ENCODE measurements at places on chromosomes 3 and 15.

GRCh38 chr3:38724392-38724736 lies 74.9 kb upstream of the SCN5A start:
- no peak for DNase-seq

- no peak for DNase-seq
Observed at GRCh38 chr15:81299630-81300273, 24.2 kb downstream of the STARD5 start.

- DNase-seq, result no peak
Observed at GRCh38 chr15:98083203-98083910, 122.9 kb downstream of the ARRDC4 start.

DNA sequence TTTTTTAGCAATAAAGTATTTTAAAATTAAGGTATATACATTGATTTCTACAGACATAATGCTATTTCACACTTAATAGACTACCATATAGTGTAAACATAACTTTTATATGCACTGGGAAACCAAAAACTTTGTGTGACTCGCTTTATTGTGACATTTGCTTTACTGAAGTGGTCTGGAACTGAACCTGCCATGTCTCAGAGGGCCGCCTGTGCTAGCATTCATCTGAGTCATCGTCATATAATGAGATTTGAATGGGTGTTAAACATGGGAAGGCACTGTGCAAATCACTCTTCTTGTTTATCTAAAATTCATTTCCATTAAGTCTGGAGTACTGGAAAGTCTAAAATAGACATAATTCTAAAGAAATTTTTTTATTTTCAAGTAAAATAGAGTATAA lies 12.9 kb downstream of the EIF2AK4 start:
- peak; percentile 32 for DNase-seq

DNA sequence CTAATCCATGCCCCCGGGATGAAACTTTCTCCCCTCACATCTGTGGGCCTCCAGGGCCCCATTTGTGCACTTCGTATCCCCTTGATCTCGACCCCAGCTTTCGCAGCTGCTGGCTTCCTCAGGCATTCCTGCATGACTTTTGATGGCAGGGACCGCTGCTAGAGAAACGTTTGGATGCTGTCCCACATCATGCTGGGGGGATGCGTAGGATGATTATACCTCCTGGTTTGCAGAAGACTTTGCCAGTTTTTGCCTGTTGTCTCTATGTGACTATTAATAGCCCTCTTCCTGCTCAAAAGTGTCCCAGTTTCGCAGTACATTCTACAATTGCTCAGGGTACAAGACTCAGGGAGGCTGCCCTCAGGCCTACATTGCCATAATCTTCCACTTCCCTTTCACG lies 10.4 kb upstream of the KCNAB1 start:
- no peak for DNase-seq

DNA sequence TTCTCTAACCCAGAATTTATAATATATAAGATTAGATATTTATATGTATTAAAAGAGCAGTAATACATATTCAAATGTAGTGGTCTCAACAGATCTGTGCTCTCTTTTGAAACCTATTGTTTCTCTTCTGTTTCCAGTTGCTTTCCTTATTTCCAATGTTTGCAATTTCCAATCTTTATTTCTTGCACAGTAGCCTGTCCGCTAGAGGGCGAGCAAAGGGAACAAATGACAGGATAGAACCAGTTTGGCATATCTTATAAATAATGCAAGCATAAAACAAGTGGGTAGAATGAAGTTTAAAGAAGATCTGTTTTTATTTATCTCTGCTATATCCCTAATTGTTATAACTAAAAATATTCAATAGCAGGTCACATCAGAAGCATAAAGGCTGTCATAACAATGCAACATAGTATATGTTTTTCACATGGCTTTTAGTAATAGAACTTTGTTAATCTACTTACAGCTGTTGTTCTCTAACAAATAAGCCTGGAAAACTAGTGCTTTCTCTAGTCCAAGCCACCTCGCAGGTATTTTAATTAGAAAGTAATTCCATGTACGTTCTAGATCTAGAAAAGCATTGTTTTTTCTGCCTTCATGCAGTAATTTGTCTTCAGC lies 15.1 kb upstream of the TCAIM start:
- DNase-seq, result peak; percentile 63

- DNase-seq, result peak; percentile 90
Observed at GRCh38 chr3:135929670-135930069, 35.9 kb upstream of the PPP2R3A start.

GRCh38 chr3:32498252-32498651 lies 4.4 kb downstream of the CMTM6 start:
- no peak for DNase-seq

DNA sequence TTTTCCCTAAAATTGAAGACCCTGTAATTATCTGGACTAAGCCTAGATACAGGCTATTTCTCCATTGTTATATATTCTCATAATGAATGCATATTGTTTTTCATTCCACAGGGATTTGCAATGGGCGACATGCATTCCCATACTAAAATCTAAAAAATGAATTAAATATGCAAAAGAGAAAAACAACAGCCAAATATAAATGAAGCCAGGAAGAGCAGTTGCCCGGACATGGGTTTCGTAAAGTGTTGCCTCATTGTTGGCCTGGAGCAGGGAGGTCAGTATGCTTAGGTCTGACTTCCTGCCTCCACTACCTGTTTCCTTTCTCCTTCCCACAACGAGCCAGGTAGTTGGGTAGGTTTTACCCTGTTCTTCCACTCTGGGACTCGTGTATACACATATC lies 27.1 kb upstream of the SLCO3A1 start:
- DNase-seq, result no peak

- no peak for DNase-seq
Observed at GRCh38 chr3:122520861-122521260, 6.1 kb upstream of the KPNA1 start.

- no peak for DNase-seq
Observed at GRCh38 chr3:4038351-4038750, 239.1 kb downstream of the LRRN1 start.

GRCh38 chr15:64017591-64018163 lies 28.6 kb downstream of the DAPK2 start:
- no peak for DNase-seq

- DNase-seq, result no peak
Observed at GRCh38 chr3:7820969-7821368, 680.7 kb upstream of the LMCD1 start.

- DNase-seq, result no peak
Observed at GRCh38 chr3:68088216-68088615, 433.8 kb upstream of the SUCLG2 start.

GRCh38 chr3:39147711-39148434 lies 5.5 kb downstream of the CSRNP1 start:
- DNase-seq, result peak; percentile 71

DNA sequence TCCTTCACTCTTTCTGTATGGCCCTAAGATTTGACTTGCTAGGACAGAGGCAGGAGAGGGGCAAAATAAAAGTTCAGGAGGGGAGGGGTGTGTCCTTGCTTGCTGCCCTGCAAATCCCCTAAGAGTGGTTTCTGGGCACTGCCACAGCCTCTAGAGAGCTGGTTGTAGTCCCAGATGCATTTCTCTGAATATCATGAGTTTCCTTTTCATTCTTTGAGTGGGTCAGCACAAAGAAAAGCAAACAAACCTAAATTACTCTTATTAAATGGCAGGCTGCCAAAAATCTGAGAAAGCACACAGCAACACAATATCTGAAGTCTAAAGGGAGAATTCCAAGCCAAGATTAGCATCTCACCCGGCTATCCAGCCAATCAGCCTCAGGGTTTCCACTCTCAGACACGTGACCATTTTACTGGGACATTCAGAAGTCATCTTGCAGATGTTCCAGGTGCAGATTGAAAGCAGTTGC lies 919.3 kb downstream of the TUSC7 start:
- no peak for DNase-seq

DNA sequence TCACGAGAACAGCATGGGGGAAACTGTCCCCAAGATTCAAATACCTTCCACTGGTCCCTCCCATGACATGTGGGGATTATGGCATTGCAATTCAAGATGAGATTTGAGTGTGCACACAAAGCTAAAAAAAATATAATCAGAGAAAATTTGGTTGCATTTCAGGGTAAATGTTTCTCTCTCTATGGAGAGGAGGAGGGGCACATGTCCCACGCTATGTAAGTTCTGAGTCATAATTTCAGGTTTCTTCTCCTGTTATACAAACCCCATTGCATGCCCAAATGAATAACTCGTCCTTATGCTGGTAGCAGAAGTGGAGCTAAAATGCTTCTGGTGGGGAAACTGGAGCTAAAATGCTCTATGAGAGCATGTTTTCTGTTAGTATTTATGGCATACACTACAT lies 209.7 kb upstream of the DCBLD2 start:
- DNase-seq, result peak; percentile 32

GRCh38 chr15:69947394-69947793 lies 150.3 kb downstream of the TLE3 start:
- peak; percentile 73 for DNase-seq

GRCh38 chr3:100927775-100928174 lies 65.4 kb downstream of the ABI3BP start:
- DNase-seq, result no peak

GRCh38 chr3:179402963-179403362 lies 48.3 kb downstream of the GNB4 start:
- no peak for DNase-seq

DNA sequence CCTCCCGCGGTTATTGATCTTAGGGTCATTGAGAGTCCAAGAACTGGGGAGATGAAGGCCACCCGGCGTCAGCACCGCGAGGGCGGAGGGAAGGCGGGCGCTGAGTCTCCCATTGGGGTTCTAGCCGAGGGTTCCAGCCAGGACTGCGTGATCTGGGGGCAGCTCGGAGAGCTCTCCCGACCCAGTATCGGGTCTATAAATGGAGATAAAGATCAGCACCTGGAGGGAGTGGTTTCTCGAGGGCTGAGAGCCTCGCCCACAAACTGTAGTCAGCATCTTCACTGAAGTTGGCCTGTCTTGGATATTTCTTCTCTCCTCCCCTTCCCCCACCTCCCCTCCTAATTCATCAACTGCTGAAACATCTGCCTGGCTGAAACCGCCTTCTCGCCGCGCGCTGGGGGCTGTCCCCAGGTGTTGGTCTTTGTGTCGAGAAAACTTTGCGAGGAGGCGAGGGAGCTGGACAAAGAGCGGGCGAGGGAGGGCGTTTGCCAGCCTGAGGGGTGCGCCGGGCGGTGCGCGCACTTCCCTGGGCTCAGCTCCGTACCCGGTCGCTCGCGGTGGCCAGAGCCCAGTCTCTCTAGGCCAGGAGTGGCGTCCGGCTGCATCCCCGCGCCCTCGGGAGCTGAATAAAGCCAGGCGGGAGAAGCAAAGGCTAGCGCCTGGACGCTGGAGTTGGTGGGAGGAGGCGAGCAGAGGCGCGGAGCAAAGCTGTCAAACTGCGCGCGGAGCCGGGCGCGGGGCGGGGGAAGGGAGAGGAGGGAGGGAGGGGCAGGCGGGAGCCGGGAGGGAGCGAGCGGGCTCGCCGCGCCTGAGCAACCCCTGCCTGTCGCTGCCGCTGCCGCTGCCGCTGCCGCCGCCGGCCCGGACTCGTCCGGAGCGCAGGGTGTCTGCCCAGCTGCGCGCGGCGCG lies at the start of gene ST8SIA2:
Gene ST8SIA2, plus strand, starts transcription at position 811 of the 909 bp plus-strand sequence. CDS start 184 bp downstream, outside the sequence.
- DNase-seq, result peak; percentile 68

DNA sequence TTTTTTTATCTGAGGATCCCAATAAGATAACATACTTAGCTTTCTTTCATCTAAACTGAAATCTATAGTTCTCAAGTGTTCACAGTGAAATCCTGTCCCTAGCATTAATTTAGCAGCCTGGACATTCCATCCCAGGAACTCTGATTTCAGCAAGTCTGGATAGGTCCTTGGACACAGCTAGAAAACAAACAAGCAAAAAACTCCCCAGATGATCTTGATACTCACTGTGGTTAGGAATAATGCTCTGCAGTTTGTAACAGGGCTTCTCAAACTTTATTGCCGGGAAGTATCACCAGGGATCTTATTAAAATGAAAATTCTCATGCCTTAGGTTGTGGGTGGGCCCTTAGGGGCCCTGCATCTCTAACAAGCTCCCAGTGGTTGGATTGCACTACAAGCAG lies 24.3 kb downstream of the THBS1 start:
- no peak for DNase-seq

DNA sequence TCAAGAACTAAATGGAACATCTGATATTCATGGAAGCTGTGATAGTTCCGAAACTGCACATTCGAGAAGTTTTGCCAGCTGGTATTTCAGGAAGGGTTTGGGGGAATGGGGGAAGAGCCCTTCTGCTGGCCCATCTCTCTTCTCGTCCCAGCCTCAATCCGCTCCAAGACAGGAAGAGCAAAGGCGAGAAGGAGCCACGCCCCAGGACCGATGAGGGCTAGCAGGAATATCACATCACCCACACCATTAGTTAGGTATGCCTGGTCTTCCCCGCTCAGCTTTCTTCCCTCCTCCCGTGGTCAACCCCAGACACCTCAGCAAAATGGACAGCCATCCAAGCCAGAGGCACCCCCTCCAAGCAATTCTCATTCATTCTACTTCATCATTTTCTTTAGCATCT lies 14.9 kb upstream of the PCSK6 start:
- no peak for DNase-seq

GRCh38 chr3:33187368-33187634 lies 31.3 kb downstream of the SUSD5 start:
- DNase-seq, result peak; percentile 23

DNA sequence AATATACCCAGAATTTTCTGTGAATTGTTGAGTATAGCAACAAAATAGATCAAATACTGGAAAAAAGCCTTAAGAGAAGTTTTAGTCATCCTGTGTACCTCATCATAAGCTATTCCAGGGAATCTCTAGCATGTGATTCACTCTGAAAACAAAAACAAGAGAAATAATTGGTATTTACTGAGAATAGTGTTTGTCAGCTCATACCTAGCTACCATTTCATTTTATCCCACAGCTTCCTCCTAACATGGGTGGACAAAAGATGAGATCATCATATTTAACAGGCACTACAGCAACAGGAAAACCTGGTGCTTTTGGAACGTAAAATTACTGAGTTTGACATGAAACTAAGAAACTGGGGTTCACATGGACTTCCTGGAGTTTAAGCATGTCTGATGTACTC lies 753.5 kb upstream of the NECTIN3 start:
- no peak for DNase-seq

DNA sequence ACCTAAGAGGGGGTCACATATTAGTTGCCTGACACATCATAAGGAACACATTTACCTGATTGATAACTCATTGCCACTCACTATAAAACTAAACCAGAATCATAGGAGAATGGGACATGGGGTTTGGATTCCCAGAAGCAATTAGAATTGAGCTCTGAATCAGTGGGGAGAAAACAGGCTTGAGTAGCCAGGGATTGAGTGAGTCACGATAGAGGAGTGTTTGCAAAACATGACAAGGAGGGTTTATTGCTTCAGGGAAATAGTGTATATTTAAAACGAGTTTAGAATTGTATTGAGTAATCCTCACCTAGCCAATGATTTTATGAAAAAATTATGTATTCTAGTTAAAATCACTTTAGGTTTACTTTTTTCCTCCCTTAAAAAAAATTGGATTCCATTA lies 101.1 kb upstream of the THRB start:
- peak; percentile 40 for DNase-seq

DNA sequence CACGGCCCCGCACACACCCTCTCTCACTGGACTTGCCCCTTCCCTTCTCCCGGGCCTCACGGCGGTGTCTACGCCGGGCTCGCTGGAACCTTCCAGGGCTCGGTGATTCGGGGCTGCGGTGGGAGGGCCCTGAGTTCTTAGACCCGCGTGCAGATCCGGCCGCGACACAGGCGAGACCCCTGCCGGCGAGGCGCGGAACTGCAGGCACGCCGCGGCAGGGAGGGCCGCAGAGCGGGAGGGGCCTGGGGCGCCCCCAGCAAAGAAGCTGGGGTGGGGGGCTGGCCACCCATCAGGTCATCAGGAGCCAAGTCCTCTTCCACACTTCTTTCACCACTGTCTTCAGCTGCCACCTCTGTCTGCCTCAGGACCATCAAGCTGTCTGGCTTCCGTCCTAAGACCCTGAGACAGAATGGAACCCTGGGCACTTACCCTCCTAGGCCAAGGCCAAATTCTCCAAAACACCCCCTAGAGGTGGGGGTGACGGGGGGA lies 164.5 kb downstream of the XXYLT1 start:
- peak; percentile 60 for DNase-seq

All from RPMI7951 (cell line).